ENCODE measurements at places on chromosomes 4 and X.
A peak's percentile ranks its signal among the peaks of the same experiment; 100 is the strongest.

- DNase-seq = no peak
Measured at GRCh38 chrX:2693113-2694002, 2.3 kb downstream of the CD99 start.

- no peak for DNase-seq
Measured at GRCh38 chrX:96791559-96791958, 92.1 kb upstream of the RPA4 start.

- no peak for DNase-seq
Measured at GRCh38 chrX:149272690-149273463, 232.2 kb downstream of the IDS start.

DNA sequence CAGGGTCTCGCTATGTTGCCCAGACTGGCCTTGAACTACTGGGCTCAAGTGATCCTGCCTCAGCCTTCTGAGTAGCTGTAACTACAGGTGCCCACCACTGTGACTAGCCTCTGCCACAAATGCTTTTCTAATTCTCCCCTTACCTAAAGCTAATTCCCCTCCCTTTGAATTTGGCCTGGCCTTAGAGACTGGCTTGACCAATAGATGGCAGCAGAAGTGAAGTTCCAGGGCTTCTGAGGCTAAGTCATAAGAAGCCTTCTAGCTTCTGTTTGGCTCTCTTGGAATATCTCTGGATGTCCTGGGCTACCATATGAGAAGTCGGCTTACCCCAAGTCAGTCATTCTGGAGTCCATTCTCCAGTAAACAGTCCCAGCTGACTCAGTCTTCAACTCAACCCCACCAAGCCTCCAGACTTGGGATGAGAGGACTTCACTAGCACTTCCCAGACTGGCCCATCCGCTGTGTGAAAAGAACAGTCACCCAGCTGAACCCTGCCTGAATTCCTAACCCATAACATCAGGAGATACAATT, 61.0 kb downstream of the HPRT1 start:
- peak; percentile 73 for DNase-seq

DNA sequence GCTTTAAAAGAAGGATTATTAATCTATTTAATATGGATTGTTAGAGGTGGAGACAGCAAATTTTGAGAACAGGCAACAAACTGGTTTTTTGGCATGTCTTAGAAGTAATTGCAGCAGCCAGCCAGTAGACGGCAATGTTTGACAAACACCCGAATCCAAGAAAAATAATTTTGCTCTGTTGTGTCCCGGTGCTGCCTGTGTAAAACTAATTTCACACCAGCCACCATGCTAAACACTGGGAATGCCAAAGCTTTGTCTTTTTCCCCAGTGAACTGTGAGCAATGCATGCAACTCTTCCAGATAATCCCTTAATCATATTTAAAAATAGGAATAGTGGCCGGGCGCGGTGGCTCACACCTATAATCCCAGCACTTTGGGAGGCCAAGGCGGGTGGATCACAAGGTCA, 25.9 kb downstream of the SMIM31 start:
- peak; percentile 6 for DNase-seq

- no peak for DNase-seq
Measured at GRCh38 chrX:7146703-7147412, 654 bp upstream of the STS start.

DNA sequence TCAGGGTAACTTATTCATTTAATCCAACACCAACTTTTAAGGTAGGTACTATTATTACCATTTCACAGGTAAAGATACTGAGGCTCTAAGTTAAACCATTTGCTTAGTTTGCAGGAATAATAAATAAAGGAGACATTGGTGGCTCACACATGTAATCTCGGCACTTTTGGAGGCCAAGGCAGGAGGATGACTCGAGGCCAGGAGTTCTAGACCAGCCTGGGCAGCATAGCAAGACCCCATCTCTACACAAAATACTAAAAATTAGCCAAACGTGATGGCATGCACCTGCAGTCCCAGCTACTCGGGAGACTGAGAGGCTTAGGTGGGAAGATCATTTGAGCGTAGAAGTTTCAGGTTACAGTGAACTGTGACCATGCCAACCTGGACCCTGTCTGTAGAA, 37.7 kb downstream of the SULT1E1 start:
- DNase-seq = no peak

- no peak for DNase-seq
Measured at GRCh38 chrX:19721726-19722370, 165.6 kb downstream of the SH3KBP1 start.

GRCh38 chr4:38867478-38868058, at the start of gene FAM114A1:
TSS of gene FAM114A1 (plus strand) at chr4:38867806. CDS start at chr4:38878079, 10,273 bp downstream.
- peak; percentile 28 for DNase-seq

GRCh38 chrX:48829016-48829735, 2.9 kb downstream of the ERAS start:
- no peak for DNase-seq

- no peak for DNase-seq
Measured at GRCh38 chrX:45747905-45748304, 547.2 kb upstream of the DIPK2B start.

DNA sequence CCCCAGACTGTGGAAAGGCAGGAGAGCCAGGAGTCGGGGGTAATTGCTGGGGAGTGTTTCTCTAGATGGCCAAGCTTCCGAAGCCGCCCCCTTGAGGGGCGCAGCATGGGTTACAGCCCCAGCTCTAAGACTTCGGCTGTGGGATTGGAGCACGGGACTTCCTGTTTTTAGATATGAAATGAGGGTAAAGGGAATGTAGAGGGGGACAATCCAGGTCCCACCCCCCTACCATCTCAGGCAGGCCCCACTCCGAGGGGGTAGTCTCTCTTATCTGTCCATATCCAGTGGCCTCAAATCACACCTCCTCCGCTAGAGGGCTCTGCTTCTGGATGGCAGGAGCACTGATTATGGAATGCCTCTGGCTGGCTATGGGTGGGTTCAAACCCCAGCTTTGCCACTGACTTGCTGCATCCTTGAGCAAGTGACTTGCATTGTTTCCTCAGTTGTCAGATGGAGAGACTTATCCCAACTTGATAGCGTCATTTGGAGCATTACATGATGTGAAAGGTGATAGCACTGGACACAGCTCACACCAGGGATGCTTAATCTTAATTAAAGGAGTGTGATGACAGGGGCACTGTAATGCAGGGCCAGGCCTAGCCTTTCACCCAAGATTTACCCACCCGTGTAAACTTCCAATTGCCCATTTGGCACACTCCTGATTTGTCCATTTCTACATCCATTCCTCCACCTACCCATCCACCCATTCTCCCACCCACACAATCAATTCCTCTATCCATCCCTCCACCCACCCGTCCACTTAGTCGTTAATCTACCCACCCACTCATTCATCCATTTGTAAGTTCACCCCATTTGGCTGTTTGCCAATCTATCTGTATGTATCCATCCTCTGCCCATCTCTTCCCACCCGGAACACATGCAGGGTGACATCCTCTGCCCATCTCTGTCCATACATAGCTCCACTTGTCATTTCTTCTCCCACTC, 848 bp upstream of the KCND1 start:
- DNase-seq = peak; percentile 66

- DNase-seq = no peak
Measured at GRCh38 chr4:108287834-108288413, 119.2 kb upstream of the LEF1 start.

GRCh38 chr4:183610033-183610432, 49.0 kb downstream of the RWDD4 start:
- DNase-seq = peak; percentile 42
